ENCODE measurements at places on chromosomes 4 and X.

DNA sequence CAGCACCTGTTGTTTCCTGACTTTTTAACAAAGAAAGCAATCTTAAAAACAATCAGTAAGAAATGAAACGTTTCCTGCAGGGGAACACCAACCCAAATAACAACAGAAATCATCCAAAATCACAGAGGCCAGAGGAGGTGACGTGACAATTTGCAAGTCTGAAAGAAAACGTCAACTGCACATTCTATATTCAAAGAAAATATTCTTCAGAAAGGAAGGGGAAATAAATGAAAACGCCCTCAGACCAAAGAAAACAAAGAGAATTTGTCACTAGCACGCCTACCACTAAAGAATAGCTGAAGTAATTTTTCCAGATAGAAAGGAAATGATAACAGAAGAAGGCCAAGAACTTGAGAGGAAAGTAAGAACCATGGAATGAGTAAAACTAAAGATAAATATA is 74.4 kb downstream of the CASP3 start:
- no peak for DNase-seq

- DNase-seq: no peak
Measured at GRCh38 chr4:153025406-153025805, 89.3 kb downstream of the FHDC1 start.

DNA sequence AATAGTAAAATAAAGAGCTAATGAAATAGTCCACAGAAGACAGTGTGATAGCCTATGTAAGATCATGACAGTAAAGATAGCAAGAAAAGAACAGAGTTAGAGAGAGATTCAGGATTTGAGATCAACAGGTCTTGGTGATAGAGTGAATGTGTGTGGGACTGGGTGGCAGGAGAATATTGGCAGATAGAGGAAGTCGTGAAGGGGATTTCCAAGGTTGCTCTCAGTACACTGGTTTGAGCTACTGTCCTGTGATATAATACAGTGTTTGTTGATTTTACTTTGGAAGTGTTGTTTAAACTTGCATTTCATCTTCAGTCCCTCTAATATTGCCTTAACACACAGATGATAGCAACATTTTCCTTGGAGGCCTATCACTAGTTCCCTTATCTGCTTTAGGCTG is 44.1 kb downstream of the DTHD1 start:
- no peak for DNase-seq

DNA sequence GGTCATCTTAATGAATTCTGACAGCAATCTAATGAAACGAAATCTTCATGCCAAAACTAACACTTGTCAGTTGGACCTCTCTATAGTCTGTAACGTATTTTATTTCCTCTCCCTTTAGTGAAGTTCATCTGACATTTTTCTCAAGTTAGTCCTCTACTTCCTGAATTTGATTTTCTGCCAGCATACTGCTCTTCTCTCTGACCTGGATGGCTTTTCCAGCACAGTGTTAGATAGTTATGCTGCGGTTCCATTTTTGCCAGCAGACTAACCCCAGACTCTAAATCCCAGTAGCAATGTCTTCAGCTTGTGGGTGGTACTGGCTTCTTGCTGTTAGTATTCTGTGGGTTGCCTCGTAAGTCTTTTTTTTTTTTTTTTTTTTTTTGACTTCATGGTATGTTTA is 146.7 kb upstream of the VEGFC start:
- DNase-seq: peak; percentile 71

DNA sequence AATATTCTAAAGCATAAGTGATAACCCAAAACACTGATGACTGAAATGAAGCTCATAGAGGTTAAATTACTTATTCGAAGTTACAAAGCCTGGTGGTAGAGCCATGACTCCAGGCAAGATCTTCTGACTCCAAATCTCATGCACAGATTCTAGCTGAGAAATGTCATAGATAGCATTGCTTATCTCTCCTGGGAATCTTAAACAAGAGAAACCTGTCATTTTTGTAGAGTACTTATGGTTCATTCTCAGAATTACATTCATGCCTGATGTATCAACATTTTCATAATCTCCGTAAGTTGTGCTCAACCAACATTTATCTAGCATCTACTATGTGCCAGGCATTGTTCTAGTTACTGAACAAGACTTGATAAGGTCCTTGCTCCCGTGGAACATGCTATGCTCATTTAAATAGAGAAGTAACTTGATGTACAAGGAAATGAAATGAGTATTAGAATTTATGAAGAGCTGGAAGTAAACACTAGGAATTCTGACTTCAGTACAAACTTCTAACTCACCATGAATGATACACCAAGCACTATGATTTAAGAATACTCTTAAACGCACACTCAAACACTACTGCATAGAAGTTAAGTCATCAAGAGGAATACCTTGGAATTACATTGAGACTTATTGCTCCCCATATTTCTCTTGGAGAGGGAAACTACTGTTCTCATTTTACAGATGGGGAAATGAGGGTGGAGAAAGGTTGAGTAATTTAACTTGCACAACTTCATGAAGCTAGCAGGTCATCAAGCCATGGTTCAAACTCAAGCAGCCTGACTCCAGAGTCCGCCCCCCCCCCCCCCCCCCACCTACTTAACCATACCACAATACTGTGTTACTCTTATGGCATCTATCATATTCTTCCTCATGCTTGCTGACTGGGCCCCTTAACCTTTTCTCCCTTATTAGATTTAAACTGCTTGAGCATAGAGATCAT is 45.4 kb downstream of the MBNL3 start:
- DNase-seq: no peak

DNA sequence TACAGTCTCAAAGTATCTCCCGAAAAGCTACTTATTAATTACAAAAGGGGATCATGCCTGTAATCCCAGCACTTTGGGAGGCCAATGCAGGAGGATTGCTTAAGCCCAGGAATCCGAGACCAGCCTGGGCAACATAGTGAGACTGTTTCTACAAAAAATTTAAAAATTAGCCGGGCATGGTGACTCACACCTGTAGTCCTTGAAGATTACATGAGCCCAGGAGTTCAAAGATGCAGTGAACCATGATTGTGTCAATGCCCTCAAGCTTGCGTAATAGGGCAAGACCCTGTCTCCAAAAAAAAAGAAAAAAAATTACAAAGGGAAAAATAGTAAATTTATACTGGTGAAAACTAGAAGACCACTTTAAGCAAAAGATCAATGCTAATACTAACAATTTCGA is 3.3 kb upstream of the PORCN start:
- no peak for DNase-seq

DNA sequence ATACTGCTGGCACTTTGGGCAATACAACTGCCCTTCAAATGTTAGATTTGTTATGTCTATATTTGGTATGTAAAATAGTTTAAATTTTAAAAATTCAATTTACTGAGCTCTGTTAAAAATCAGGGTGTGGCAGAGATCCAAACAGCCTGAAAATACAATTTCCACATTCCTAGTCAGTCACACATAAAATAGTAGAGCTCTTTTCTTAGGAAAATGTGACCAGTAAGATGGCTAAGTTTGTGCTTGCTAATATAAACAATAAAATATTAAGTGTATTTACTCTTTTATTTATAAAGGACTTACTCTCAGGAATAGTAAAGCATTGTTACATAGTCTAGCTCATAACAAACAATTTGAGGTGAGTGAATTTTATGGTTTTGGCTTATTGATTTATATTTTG is 200.2 kb downstream of the DKK2 start:
- no peak for DNase-seq

DNA sequence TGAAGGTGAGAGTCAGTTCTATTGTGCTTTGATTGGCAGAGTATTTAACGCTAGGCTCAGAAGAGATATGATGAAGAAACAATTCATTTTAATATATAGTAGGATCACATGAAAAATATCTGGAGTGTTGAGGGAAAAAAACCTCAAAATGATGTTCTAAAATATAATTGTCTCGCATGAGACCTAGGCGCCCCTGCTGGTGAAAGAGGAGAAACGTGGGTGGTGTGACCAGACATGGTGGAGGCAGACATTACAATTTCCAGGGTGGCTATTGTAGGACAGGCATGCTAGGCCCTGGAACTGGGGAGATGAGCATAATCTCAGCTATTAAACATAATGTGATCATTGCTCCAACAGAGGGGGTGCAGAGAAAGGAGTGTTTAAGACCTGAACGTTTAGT is 210.0 kb downstream of the HS3ST1 start:
- no peak for DNase-seq

- DNase-seq: no peak
Measured at GRCh38 chrX:16618422-16618821, 31.5 kb upstream of the S100G start.

DNA sequence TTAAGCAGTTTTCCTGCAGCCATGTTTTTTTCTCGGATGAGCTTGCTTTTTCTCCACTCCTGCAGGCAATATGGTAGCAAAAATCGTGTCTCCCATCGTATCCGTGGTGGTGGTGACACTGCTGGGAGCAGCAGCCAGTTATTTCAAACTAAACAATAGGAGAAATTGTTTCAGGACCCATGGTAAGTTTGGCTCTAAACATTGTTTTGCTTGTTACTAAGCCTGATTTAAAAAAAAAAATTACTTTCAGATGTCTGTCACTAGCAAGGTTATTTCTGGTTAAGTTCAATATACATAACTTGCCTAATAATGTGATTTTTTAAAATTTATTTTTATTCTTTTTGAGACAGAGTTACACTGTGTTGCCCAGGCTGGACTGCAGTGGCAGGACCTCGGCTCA is 17.5 kb upstream of the GYG2 start:
- no peak for DNase-seq

DNA sequence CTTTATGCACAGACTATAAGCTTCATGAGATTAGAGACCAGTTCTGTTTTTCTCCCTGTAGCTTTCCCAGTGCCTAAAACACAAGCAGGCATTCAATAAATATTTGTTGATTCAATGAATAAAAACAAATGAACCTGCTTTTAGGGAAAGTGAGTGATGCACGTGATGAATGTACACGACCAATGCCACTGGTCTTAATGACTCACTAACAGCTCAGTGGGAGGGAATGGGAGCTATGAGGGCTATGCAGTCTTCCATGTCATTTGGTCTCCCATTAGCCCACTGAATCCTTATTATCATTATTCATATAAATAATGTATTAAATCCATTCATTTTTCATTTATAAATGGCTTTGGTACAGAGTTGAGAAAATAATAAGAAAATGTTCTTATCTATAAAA is 247.4 kb downstream of the FBXO8 start:
- no peak for DNase-seq

DNA sequence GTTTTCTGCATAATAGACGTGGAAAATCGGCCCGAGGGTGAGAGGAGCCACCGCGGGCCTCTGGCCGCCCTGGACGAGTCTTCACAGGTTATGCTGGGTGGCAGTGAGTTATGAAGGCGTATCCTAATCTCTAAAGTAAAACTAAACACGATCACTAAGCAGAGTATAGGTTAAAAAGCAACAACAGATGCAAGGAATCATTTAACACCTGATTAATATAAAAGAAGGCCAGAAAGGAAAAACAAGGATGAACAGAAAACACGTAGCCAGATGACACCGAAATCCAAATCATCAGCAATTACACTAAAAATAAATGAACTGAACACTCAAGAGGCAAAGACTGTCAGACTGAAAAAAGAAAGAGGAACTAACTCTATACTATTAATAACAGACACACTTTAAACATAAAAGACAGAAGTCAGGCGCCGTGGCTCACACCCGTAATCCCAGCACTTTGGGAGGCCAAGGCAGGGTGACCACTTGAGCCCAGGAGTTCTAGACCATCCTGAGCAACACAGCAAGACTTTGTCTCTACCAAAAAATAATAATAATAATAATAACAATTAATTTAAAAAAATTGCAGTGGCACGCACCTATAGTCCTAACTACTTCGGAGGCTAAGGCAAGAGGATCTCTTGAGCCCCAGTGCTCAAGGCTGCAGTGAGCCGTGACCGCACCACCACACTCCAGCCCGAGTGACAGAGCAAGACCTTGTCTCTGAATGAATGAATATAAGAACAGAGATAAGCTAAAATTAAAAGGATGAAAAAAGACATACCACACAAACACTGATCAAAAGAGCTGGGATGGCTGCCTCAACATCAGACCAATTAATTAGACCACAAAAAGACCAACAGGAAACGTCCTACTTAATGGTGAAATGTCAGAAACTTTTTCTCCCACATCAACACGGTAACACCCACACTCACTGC is 30.0 kb downstream of the CTBP1 start:
- no peak for DNase-seq

DNA sequence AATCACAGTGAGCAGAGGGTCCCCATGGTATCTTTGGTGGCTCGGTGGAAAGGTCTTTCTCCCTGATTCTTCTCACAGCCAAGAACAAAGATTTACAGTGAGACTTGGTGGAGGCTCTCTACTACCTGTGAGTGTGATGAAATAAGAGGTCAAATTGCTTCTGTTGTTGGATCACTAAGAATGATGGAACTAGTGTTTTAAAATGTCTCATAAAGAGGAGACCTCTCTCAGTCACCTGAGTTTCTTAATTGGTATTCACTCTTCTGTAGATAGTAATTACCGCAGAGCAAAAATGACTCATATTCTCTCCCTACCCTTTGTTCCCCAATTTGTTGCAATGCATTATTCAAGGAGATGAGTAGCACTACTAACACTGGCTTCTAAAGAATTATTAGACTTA is 100.9 kb upstream of the TBC1D9 start:
- no peak for DNase-seq

Measured in astrocyte of the spinal cord (primary cell).